ENCODE measurements at places on chromosomes 7 and 10.
A peak's percentile ranks its signal among the peaks of the same experiment; 100 is the strongest.

- no peaks in the 10 kb centered on the region for H3K36me3 ChIP-seq
- H3K27me3 ChIP-seq = no peaks in the 10 kb centered on the region
- no peak overlapping the region for H3K4me3 ChIP-seq
- no peaks in the 10 kb centered on the region for H3K4me1 ChIP-seq
- no peak for DNase-seq
- no peak overlapping the region for H3K27ac ChIP-seq
Measured at GRCh38 chr7:45184326-45185027, 26.9 kb downstream of the RAMP3 start.

GRCh38 chr7:33694006-33694405 lies 211.3 kb upstream of the BMPER start:
- H3K27ac ChIP-seq = no peak overlapping the region
- H3K4me1 ChIP-seq = no peaks in the 10 kb centered on the region
- no peak overlapping the region for H3K4me3 ChIP-seq
- no peaks in the 10 kb centered on the region for H3K27me3 ChIP-seq
- DNase-seq = no peak

- DNase-seq = no peak
- H3K27ac ChIP-seq = no peak overlapping the region
- no peaks in the 10 kb centered on the region for H3K4me1 ChIP-seq
- H3K27me3 ChIP-seq = no peaks in the 10 kb centered on the region
Measured at GRCh38 chr10:110317866-110318850, 13.4 kb upstream of the SMNDC1 start.

DNA sequence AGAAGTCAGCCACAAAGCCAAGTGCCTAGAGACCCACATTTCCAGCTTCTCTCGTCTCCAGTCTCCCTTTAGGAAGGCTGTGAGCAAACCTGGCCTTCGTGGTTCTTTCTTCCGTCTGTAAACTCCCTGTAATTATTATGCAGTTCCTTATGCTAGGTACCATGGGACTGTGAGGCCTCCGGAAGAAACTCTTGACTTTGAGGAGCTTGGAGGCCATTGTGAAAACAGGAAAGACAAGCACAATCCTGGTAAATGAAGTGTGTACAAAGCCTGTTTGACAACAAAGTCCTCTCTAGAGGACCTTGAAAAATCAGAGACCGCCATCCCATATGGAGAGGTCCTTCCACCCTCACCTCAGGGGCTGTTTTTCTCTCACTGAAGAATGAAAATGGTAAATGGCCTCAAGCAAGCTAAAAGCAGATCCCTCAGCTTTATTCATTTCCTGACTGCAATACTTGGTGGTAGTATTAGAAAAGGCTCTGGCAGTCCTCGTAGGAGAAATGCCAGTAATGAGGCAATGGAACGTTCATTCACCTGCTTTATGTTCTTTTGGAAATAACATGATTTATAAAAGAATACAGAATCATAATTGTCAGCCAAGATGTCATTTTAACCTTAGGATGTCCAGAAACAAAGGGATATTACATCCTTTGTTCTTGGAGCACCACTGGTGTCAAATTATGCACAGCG lies 926.4 kb downstream of the LRMDA start:
- DNase-seq = no peak
- H3K4me3 ChIP-seq = no peak overlapping the region
- no peaks in the 10 kb centered on the region for H3K4me1 ChIP-seq
- no peaks in the 10 kb centered on the region for H3K27me3 ChIP-seq
- H3K36me3 ChIP-seq = no peaks in the 10 kb centered on the region

DNA sequence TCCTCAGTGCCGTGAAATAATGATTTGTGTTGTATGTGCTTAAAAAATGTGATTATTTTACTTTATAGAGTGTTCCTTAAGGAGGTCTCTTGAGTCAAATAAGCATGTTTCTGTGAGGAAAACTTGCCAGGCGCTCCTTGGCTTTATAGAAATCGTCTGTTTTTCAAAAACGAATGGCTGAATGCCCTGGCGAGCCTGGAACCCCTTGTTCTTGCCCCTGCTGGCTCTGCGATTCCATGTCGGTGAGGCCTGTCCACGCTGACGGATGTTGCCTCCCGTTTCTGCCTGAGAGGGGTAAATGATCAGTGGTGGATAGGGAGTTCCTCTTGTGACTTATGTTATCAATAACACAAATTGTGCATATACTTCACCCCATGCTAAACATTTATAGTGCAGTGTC lies 75.5 kb downstream of the MGMT start:
- no peaks in the 10 kb centered on the region for H3K36me3 ChIP-seq
- no peaks in the 10 kb centered on the region for H3K27me3 ChIP-seq
- H3K4me1 ChIP-seq = no peaks in the 10 kb centered on the region
- H3K4me3 ChIP-seq = no peak overlapping the region
- DNase-seq = no peak
- no peak overlapping the region for H3K27ac ChIP-seq

GRCh38 chr7:30332549-30332948 lies 48.2 kb downstream of the ZNRF2 start:
- H3K27me3 ChIP-seq = no peaks in the 10 kb centered on the region
- H3K27ac ChIP-seq = no peak overlapping the region
- no peak for DNase-seq
- H3K36me3 ChIP-seq = no peaks in the 10 kb centered on the region
- H3K4me3 ChIP-seq = no peak overlapping the region

DNA sequence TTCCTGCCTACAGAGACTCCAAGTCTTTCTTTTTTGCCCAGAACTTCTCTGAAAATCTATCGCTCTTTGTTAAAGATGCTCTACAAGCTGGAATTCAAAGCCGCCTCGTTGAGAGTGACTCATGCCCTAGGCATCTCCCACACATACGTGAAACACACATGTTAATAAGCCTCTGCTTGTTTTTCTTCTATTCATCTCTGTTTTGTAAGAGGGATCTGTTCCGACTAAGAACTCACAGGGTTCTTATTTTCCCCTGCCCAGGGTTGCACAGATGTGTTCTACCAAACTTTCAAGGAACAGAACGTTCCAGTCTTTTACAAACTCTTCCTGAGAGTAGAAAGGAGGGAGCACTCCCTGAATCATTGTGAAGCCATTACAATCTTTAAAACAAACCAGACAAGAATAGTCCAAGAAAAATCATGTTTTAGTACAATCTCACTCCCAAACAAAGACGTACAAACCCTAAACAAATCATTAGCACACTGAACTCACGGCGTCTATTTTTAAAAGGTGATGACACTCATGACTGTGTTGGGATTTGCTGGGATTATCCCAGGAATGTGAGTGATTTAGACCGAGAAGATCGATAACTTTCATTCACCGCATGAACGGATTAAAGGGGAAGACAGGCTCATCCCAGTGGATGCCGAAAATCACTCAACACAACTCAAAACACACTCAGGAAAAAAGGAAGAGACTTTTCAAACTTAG lies 55.3 kb upstream of the INPP5A start:
- no peaks in the 10 kb centered on the region for H3K36me3 ChIP-seq
- H3K4me3 ChIP-seq = no peak overlapping the region
- no peaks in the 10 kb centered on the region for H3K4me1 ChIP-seq
- no peak overlapping the region for H3K27ac ChIP-seq

DNA sequence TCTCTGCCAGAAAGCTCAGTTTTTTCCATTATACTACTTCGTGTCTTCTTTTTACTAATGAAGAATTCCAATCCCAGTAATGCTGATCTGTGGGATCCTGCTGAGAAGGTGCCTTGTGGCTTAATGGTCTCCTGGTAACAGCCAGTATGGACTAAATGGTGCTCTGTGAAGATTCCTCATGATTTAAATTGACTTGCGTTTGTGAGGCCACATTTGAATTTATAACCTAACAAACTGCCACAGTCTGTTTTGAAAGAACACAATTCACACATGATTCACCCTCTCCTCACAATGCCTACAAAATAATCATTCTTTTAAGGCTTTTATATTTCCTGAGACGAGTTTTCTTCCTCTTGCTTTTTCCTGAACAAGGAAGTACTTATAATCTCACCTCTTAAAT lies 140.0 kb downstream of the MBL2 start:
- no peak overlapping the region for H3K27ac ChIP-seq
- H3K36me3 ChIP-seq = no peaks in the 10 kb centered on the region
- no peaks in the 10 kb centered on the region for H3K4me1 ChIP-seq

DNA sequence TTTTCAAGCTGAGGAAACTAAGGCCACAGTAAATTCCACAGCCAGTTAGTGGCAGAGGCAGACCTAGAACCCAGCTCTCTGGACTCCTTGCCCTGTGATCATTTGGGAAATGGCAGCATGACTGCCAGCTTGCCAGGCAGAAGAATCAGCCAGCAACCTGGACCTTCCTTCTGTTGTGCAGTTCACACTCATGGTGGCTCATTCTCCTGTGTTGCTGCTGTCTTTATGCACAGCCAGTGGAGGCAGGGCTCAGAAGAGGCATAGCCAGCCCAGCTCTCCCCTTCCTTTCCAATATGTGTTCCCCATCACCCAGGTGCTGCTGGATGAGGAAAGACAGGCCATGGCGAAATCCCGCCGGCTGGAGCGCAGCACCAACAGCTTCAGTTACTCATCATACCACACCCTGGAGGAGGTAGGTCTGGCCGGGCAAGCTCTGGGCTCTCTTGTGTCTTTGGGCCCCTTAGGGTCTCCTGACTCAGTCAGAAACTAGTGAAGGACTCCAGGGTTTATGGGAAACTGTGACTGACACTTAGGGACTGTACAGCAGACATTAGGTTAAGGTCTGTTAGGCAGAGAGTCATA lies 14.8 kb downstream of the CPA5 start:
- H3K27ac ChIP-seq = no peak overlapping the region
- no peak overlapping the region for H3K4me3 ChIP-seq
- no peaks in the 10 kb centered on the region for H3K36me3 ChIP-seq
- no peak for DNase-seq

- DNase-seq = no peak
- H3K36me3 ChIP-seq = peaks cover 15% of the 10 kb centered on the region
- H3K4me3 ChIP-seq = peak overlapping the region; percentile 88
- peak overlapping the region; percentile 92 for H3K27ac ChIP-seq
- H3K27me3 ChIP-seq = no peaks in the 10 kb centered on the region
- peaks cover 21% of the 10 kb centered on the region for H3K4me1 ChIP-seq
Measured at GRCh38 chr7:108525327-108525984, 479 bp downstream of the PNPLA8 start.

GRCh38 chr7:37052705-37053104 lies 328.4 kb upstream of the AOAH start:
- no peaks in the 10 kb centered on the region for H3K36me3 ChIP-seq
- no peak overlapping the region for H3K4me3 ChIP-seq
- H3K27ac ChIP-seq = no peak overlapping the region
- DNase-seq = no peak
- no peaks in the 10 kb centered on the region for H3K27me3 ChIP-seq
- no peaks in the 10 kb centered on the region for H3K4me1 ChIP-seq

- H3K4me3 ChIP-seq = no peak overlapping the region
- H3K27ac ChIP-seq = no peak overlapping the region
- no peaks in the 10 kb centered on the region for H3K4me1 ChIP-seq
- H3K27me3 ChIP-seq = no peaks in the 10 kb centered on the region
Measured at GRCh38 chr10:102299873-102300272, 54.5 kb downstream of the GBF1 start.

- no peaks in the 10 kb centered on the region for H3K27me3 ChIP-seq
- peaks cover 43% of the 10 kb centered on the region for H3K36me3 ChIP-seq
- H3K4me1 ChIP-seq = no peaks in the 10 kb centered on the region
- no peak overlapping the region for H3K27ac ChIP-seq
- H3K4me3 ChIP-seq = no peak overlapping the region
Measured at GRCh38 chr7:75979759-75980429, 14.5 kb downstream of the TMEM120A start.

DNA sequence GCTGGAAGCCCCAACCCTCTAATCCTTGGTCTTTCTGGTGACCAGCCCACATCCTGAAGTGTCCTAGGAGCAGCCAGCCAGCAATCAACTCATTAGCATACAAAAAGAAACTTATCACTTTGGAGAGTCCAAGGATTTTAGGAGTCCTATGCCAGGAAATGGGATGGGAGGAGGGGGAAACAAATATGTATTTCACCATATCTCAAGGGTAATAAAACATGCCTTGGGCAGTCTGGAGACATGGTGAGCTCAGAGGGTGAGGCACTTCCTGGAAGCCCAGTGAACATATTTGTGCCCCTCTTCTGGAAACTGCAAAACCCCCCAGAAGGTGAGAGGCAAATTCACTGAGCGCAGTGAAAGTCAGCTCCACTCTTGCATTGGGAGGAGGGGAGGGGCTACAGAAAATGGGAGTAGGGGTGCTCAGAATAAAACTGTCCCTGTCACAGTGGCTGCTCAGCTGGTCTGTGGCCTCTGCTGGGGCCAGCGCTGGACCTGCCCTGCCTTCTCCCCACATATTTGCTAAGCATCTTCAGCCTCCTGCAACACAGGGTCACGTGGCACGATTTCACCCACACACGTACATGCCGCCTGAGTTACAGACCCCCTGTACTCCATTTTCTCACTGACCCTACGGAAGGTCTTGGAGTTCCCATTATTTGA lies 17.7 kb upstream of the ZMIZ1 start:
- H3K27me3 ChIP-seq = no peaks in the 10 kb centered on the region
- H3K4me1 ChIP-seq = peaks cover 79% of the 10 kb centered on the region
- H3K4me3 ChIP-seq = no peak overlapping the region
- H3K36me3 ChIP-seq = no peaks in the 10 kb centered on the region
- H3K27ac ChIP-seq = no peak overlapping the region

GRCh38 chr7:11297126-11297625 lies 323.5 kb downstream of the PHF14 start:
- no peaks in the 10 kb centered on the region for H3K36me3 ChIP-seq
- no peak overlapping the region for H3K4me3 ChIP-seq
- H3K4me1 ChIP-seq = no peaks in the 10 kb centered on the region
- DNase-seq = no peak

- H3K4me1 ChIP-seq = peaks cover 72% of the 10 kb centered on the region
- no peak for DNase-seq
- H3K27me3 ChIP-seq = no peaks in the 10 kb centered on the region
- H3K36me3 ChIP-seq = peaks cover 16% of the 10 kb centered on the region
Measured at GRCh38 chr10:131930586-131931330, 29.9 kb downstream of the PPP2R2D start.

- H3K27me3 ChIP-seq = no peaks in the 10 kb centered on the region
- H3K36me3 ChIP-seq = no peaks in the 10 kb centered on the region
- H3K27ac ChIP-seq = no peak overlapping the region
- DNase-seq = no peak
- H3K4me3 ChIP-seq = no peak overlapping the region
Measured at GRCh38 chr7:46264646-46265045, 343.6 kb upstream of the IGFBP3 start.

DNA sequence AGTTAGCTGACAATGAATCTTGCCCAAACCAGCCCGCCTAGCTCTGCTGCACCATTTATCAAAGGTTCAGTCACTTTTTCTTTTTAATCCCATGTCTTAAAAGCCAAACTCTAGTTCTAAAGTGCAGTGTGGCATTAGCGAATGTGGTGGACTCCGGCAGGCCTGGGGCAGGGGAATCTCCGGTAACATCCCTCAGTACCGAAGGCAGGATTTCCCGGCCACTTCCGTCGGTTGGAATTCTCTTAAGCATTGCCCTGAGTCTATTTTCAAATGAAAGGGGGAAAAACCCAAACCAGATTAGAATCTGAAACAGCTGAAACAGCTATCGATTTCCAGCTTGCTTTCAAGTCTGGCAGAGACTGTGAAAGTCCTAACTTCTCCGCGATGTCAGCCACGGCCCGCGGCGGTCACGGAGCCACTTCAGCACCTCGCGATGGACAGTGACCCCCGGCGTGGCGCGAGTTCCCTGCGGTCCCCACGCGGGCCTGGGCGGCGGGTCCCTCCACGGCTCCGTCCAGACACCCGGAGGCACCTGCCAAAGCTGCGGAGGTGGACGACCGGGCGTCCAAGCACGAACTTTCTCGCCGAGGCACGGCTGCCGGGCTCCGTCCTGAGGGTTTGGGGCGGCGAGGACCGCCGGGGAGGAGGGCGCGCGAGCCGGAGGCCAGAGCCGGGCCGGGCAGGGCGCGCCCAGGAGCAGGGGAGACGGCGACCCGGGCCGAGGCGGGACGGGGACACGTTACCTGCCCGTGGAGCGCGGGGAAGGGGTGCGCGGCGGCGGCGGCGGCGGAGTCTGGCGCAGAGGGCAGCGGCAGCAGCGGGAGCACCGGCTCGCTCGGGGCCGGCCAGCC lies 745 bp downstream of the TCERG1L start:
- DNase-seq = no peak
- H3K27ac ChIP-seq = no peak overlapping the region
- no peaks in the 10 kb centered on the region for H3K36me3 ChIP-seq
- H3K4me3 ChIP-seq = no peak overlapping the region

Measured in CD4-positive, alpha-beta T cell (primary cell).